T-helper 9 cell (primary cell): ENCODE measurements at places on chromosomes 12 and 14.

- DNase-seq, result no peak
Measured at GRCh38 chr12:68370006-68370590, 37.9 kb upstream of the MDM1 start.

DNA sequence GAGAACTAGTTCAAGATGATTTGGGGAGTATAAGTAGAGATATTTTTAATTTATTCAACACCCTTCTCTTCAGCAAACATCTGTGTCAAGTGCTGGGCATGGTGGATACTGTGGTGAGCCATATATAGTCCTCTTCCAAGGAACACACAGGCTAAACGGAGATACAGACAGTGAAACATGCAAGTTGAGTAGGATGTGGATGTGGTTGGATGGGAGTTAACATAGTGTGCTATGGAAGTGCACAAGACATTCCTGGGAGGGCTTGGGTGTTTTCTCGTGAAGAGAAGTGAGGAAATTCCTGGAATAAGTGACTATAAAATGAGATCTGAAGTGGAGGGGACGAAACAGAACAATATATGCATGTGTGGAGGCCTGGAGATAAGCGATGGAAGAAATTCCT is 181.1 kb upstream of the NPAS3 start:
- no peak for DNase-seq

- DNase-seq, result no peak
Measured at GRCh38 chr12:127125607-127126259, 1141.2 kb upstream of the TMEM132C start.

GRCh38 chr12:78756936-78757335 is 107.6 kb upstream of the SYT1 start:
- no peak for DNase-seq

DNA sequence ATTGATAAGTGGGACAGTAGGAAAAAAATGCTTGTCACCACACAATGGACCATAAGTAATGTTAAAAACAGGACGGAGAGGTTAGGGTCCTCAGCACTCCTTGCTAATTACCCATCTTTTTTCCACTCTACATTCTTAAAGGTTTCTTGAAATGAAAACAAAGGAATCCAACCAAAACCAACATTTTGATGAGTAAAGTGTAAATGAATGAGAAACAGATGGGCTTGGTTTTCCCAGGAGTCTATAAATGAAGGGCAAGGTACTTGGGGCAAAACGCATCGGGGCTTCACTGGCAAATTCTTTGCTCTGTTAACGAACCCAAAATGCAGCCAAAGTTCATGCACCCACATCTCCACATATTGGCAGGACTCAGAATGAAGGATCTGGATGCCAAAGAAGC is 129.2 kb upstream of the BMP4 start:
- DNase-seq, result no peak

DNA sequence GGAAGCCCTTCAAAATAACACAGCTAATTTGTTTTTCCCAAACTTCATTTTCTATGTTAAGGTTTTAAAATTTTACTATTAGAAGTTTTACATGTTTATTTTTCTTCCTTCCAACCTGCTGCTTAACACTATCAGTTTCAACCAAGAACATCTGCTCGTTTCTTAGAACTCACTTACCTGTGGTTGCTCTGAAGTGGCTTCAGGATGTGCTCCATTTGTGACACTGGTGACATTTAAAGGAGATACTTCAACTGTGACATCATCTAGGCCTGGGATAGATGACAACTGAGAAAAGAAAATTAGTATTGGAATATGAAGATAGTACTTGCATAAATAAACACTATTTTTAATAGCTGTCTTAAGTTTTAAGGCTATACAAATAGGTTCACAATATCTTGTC is 17.9 kb downstream of the WASHC3 start:
- no peak for DNase-seq

- no peak for DNase-seq
Measured at GRCh38 chr12:121990114-121990647, 31.5 kb upstream of the BCL7A start.

GRCh38 chr12:11814374-11814773 is 164.9 kb downstream of the ETV6 start:
- no peak for DNase-seq

DNA sequence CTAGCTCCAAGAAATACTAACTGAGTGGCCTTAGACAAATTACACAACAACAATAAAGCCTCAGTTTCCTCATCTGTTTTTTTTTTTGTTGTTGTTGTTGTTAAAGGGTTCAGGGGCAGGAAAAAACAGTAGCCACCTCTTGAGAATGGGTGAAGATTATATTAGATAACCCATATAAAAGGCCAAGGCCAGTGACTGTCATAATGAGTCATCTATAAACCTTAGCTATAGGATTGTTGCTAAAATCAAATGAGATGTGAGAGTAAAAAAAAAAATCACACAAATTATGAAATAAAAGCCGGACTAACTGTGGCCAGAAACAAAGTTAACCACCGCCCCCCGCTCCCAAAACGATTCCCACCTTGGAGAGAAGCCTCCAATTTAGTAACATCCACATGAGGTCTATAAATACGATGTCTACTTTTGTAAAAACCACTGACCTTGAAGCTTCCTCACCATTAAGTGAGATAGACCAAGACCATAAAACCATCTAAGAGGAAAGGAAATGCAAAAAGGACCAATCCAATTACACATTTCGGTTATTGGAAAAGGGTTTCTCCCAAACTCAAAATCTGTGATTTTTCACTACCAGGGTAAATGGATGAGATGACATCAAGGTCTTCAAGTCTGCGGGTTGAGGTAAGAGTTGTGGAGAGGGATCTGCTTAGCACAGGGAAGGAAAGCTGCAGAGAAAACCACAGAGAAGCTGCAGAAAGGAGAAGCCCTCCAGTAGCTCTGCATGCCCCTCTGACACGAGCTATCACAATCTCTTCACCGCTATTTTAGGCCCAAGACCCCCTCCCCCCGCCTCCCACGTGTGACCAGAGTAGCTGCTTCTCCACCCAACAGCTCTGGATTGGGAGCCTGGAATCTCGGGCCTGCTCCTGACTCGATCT is 1.0 kb downstream of the NAA25 start:
- no peak for DNase-seq

DNA sequence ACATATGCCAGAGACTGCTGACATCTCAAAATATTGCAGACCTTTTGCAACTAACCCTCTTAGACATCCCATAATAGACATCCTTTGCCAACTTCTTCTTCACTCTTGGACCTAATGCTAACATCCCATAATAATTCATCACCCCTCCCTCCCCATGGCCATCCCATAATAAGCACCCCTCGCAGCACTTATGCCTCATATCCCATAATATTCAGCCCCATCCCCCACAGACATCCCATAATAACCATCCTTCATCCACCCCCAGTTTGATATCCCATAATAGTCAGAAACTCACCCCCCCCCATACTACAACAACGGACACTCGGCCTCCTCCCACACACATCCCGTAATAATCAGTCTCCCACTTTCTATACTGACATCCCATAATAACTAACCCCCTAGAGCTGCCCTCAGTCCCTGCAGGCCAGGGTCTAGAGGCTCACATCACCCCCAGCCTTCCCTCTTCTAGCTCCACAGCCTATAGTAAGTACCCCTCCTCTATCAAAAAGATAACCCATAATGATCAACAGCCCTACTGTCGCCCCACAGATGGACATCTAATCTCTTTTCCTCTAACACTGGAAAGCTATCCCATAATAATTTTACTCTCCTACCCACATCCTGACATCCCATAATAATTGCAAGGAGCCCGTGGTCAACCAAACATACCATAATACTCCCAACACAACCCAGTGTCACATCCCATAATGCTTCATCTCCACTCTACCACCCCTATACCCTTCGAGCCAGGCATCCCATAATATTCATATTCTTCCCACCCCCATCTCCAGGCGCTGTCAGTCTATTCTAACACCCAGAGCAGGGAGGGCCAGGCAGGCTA is 792 bp upstream of the CHD4 start:
- peak; percentile 61 for DNase-seq

GRCh38 chr14:101808020-101808641 is 46.6 kb downstream of the PPP2R5C start:
- DNase-seq, result no peak

- no peak for DNase-seq
Measured at GRCh38 chr14:51386983-51387735, 147.1 kb downstream of the TMX1 start.

GRCh38 chr14:92551044-92551841 is 37.7 kb downstream of the RIN3 start:
- DNase-seq, result no peak

DNA sequence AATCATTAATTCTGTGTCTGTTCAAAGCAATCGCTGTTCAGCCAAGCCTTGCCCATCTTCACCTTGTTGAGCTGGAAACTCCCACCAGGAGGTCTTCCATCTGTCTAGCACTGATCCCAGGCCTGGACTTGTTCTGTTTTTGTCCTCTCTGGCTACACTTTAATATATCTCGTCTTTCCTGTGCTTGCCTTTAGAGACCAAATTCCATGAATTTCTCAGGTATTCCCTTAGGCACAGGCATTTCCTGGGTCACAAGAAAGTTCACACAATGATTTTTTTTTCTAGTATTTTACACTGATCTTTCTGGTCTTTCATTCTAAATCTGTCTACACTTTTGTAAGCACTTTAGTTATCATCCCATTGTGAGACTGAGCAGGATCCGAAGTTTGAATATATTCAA is 116.4 kb upstream of the CCND2 start:
- DNase-seq, result no peak

DNA sequence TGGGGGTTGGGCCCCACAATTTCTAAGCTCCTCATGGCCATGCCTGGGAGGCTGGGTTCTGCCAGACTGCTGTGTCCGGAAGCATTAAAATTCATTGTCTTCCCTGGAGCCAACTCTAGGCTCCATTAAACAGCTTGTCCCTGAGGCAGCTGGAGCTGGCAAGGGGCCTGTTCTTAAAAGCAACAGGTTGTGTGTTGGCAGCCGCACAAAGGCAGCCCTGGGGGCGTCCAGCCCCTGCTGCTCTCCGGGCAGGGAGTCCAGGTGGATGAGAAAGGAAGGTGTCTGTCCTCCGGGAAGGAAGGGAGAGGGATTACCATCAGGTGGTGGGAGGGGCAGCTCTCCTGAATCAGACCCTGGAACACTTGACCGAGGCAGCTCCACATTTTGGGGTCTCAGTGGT is 98.9 kb downstream of the CHST11 start:
- no peak for DNase-seq

GRCh38 chr12:2919249-2919648 is 28.6 kb downstream of the TULP3 start:
- DNase-seq, result no peak

DNA sequence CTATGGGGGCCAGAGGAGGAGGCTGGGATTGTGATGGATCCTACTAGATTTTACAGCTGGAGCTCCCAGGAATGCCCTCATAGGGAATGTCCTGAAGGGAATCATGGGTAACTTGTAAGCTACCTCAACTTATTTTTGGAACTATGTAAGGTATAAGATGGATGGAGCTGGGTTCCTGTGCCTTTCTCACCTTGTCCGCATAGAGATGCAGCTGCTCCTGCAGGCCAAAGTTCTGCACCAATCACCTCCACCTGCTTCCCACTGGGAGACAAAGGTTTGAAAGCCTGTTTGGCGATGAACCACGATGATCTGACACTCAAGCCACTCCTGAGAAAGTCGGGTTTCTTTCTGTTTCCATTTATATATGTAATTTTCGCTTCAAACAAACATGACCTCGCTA is 648 bp upstream of the AKAP5 start:
- DNase-seq, result no peak

- DNase-seq, result no peak
Measured at GRCh38 chr12:92639017-92639416, 63.8 kb upstream of the PLEKHG7 start.

GRCh38 chr14:91143862-91144261 is 30.0 kb downstream of the DGLUCY start:
- DNase-seq, result no peak

DNA sequence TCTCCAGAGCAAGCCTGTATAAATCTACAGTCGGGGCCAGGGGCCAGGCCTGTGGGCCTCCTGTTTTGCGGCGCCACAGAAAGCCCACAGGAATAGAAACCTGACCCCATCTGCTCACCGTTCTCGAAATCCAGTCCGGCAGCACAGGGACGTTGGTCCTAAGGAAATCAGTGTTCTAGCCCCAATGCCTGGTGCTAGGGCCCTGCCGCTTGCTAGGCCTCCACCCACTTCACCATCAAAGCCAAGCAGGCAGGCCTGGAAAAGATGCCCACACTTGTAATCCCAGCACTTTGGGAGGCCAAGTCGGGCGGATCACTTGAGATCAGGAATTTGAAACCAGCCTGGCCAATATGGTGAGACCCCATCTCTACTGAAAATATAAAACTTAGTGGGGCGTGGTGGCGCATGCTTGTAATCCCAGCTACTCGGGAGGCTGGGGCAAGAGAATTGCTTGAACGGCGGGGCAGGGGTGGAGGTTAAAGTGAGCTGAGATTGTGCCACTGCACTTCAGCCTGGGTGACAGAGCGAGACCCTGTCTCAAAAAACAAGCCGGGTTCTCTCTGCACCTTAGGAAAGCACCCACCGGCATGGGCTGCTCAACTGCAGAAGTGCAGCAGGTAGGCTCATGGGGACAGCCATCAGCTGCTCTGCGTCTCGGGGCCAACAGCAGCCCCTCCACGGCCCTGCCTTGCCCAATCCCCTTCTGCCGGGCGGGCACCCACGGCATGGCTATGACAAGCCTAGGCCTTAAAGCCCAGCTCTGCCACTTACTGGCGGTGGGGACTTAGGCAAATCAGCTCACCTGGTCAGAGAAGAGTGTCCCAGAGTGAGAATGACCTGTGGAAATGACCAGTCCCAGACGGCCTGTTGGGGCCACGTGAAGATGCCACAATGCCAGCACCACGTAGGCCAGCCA is 47.4 kb downstream of the VWF start:
- DNase-seq, result no peak

GRCh38 chr14:92447416-92448197 is 66.0 kb upstream of the RIN3 start:
- DNase-seq, result no peak

- DNase-seq, result no peak
Measured at GRCh38 chr14:36057452-36058116, 118.9 kb downstream of the PTCSC3 start.

DNA sequence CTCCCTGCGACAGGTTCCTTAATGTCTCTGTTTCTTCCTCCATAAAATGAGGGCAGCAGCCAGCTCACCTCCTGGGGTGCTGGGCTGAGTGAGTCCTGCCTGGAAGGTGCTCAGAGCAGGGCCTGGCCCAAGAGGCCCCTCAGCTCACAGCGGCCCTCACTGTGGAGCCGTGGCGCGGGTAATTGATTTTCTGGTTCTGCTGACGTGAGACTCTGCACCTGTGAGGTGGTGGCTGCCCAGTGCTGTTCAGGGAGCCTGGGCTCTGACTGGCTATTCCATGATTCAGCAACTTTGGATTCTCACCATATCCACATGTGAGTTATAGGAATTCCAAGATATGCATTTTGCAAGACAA is 266.6 kb downstream of the ADGRD1 start:
- no peak for DNase-seq
